Fibroblast of upper back skin (primary cell): ENCODE measurements at places on chromosomes 4 and X.
A peak's percentile ranks its signal among the peaks of the same experiment; 100 is the strongest.

GRCh38 chr4:169164669-169165415 lies 105.9 kb downstream of the SH3RF1 start:
- peak; percentile 56 for DNase-seq

- DNase-seq = peak; percentile 52
These were observed 15.4 kb upstream of the FAM9C start for GRCh38 chrX:13059637-13060499.

GRCh38 chr4:151810476-151810875 lies 49.7 kb upstream of the GATB start:
- no peak for DNase-seq

DNA sequence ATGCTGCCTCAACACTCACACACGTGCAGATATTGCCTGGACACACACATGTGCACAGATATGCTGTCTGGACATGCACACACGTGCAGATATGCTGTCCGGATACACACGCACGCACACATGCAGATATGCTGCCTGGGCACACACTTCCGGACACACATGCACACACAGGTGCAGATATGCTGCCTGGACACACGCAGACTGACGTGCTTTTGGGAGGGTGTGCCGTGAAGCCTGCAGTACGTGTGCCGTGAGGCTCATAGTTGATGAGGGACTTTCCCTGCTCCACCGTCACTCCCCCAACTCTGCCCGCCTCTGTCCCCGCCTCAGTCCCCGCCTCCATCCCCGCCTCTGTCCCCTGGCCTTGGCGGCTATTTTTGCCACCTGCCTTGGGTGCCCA lies 14.7 kb downstream of the FGFRL1 start:
- DNase-seq = no peak

GRCh38 chr4:112807083-112807482 lies 170.1 kb downstream of the LARP7 start:
- DNase-seq = no peak

DNA sequence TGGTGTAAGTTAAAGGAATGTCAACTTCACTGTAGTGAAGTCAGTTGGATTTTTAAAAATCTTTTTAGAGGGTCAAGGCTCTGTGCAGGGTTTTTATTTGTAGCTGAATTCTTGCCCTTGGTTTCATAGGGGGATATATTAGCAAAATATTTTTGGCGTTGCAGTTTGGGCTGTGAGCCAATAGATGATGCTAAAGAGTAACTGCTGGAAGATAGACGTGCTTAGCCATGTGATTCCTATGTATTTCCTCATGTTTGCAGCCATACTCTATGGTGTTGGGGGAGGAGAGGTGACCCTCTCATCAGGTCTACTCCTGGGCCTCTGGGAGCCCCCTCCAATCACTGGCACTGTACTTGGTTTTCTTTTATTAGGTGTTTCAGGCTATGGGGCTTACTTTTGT lies 246.7 kb upstream of the ARHGAP24 start:
- no peak for DNase-seq

DNA sequence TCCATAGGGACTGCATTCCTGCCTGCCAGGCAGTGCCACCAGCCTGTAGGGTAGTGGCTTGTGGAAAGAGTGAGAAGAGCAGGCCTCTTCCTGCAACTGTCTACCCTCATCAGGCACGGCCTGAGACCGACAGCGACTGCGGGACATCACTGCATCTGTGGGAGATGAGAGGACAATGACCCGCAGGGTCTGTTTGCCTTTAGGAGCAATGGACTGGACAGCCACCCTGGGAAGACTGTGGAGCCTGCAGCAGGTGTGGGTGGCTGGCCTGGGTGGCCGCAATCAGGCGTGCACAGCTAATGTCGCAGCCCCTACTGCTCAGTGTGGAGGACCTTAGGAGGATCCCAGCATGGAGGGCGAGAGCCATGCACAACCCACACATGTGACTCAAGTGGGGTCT lies 227.9 kb downstream of the PTTG2 start:
- DNase-seq = no peak

DNA sequence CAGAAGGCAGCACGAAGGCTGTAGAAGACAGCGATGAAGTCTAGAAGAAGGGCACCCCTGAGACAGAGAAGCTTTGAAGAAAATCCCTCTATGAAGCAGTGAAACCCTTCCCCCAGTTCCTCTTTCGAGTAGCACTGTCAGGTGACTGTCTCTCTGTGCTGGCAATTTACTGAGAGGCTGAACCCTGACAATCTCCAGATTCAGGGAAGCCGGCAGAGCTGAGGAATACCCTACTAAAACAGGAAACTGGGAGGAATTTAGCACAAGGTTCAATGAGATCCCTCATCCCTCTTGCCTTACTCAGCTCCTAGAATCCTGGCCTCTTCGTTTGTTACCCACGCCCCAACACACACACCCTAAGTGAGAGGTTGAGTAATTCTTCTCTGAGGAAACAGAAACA lies 239.7 kb upstream of the NOCT start:
- no peak for DNase-seq

GRCh38 chr4:4555916-4556315 lies 14.1 kb upstream of the STX18 start:
- peak; percentile 95 for DNase-seq

DNA sequence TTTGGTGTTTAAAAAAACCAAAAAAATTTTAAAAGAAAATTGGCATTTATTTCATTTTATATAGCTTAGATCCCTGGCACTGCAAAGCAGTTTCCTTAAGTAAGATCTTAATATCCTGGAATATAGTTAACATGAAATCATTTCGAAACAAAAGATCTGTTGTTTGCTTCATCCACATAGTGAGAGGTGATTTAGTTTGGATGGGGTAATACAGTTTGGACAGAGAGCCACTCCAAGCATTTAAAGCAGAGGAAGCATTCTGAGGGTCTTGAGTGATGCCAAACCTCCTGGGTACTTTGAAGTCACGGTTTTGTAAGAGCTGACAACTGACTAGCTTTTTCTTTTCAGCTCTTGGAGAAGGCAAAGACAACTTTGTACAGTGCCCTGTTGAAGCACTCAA lies 28.7 kb downstream of the NOCT start:
- no peak for DNase-seq

DNA sequence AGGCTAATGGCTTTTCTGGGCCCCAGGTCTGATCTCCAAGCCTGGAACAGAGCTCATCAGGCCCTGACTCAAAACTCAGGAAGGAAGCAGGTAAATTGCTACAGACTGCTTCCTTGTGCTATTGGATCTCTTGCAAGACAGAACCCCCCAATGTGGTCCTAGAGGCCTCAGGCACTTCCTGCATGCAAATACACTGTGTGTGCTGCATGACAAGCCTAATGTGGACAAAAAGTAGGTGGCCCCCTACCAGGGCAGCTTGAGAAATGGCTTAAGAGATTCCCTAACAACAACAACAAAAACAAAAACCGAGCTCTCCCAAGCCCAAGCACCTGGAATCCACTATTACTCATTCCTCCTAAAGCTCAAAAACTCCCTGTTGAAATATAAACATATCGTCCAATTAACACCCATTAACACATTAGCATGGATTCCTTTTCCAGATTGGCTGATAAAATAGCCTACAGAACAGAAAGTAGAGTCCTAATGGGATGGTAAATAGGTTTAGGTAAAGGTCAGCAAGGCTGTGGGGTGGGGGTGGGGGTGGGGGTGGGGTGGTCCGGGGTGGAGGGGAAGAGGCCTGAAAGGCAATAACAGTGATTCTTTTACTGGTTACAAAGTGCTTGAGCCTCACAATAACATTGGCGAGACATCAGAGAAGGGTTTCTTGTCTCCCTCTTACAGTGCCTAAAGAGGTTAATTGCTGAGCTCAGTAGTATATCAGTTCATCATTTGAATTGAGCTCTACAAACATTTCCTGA lies 24.1 kb upstream of the FGF16 start:
- DNase-seq = no peak

- peak; percentile 48 for DNase-seq
These were observed 52.1 kb upstream of the CAPN6 start for GRCh38 chrX:111322231-111322855.

- no peak for DNase-seq
These were observed 497 bp downstream of the HPGD start for GRCh38 chr4:174521800-174522182.

GRCh38 chrX:113743069-113743468 lies 840.8 kb upstream of the HTR2C start:
- no peak for DNase-seq

- DNase-seq = no peak
These were observed 34.1 kb upstream of the SCML1 start for GRCh38 chrX:17703201-17703600.

GRCh38 chr4:15695729-15696128 lies 7.1 kb upstream of the BST1 start:
- peak; percentile 63 for DNase-seq

GRCh38 chr4:51895816-51896408 lies 53.0 kb downstream of the DCUN1D4 start:
- peak; percentile 63 for DNase-seq

GRCh38 chrX:149151805-149152757 lies 353.0 kb downstream of the IDS start:
- DNase-seq = peak; percentile 82

DNA sequence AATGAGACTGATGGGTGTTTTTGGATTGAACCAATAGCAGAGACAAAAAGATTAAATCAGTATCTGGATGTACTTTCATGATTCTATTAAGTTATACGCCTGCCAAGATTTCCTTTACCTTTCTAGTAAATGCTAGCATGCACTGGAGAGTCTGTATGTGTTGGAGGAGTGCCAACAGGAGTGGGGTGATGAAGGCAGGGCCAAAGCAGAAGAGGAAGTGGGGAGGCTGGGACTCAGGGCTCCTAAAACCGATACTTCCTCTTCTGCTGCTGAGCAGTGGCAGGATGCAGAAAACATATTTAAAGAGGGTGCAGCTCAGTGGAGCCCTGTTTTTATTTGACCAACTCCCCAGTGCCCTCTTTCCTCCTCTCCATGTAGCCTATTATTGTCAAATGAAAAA lies 5.6 kb downstream of the CYSLTR1 start:
- DNase-seq = no peak

DNA sequence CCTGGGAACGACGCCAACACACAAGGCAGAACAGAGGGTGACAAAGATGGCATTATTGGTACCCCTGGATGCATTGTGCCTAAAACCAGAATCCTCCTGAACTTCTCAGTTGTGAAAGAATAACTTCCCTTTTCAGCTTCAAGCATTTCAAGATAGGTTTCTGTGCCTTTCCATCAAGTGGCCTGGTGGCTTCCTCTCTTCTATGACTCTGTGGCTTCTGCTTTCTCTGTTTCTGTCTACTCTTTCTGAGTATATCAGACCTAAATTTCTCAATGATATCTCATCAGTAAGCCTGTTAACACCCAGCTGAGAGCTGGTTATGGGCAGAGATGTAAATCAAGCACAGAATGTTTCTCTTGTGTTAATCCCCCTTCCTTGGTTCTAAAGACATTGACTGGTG lies 21.4 kb upstream of the FAM9B start:
- DNase-seq = no peak

DNA sequence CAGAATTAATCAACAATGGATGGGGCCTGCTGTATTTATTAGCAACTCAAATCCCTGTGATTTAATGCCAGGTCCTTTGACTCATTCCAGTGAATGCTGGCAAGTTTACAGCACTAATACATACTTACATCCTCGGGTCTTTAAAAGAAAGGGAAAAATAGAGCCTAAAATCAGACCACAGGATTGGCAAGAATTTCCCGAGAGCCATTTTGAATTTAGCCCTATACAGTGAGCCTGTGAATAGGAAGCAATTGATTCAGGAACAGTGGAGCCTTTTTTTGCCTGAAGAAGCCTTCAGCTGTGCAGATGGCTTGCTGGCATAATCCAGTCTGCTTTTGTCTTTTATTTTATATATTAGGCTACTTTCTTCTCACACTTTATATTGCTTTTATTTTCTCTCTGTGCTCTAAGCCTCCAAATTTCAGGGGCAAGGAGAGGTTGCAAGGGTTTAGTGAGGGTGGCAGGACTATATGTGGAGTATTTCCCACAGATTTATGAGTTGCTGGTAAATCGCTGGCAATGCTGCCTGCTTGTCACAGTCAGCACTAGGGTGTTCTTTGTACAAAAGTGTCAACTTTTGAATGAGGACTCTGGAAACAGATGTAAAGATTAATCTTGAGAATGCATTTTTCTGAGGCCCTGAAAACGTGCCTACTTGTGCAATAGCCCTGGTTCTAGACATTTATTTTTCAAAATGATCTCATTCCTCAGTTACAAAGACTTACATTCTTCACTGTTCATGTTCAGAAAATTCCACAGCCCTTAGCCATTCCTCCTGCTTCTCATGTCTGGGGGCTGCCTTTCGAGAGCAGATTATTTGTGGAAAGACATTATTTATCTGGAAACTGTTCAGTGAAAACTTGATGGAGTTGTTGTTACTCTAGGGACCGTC lies 303.5 kb downstream of the SPRY1 start:
- DNase-seq = peak; percentile 98

GRCh38 chrX:103674531-103675454 lies 11.7 kb downstream of the MORF4L2 start:
- no peak for DNase-seq

- no peak for DNase-seq
These were observed 896.4 kb downstream of the TRIML1 start for GRCh38 chr4:189035654-189036053.

- peak; percentile 30 for DNase-seq
These were observed 177.5 kb upstream of the TTC29 start for GRCh38 chr4:147123146-147123545.

GRCh38 chr4:90602726-90603125 lies 475.5 kb downstream of the CCSER1 start:
- no peak for DNase-seq

DNA sequence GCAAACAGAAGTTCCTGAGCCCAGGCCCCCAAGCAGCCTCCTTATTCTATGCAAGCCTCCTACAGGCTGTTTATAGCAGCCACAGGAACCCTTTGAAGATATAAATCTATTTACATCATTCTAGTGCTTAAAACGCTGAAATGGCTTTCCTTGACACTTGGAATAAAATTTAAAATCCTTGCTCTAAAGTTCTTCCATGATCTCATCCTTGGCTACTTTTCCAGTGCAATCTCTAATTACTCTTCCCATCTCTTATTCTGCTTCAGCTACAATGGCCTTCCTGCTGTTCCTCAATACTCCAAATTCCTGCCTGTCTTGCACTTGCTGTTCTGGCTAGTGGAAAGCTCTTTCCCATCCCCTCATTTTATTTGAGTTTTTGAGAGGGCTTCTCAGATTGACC lies 634.2 kb upstream of the NR3C2 start:
- no peak for DNase-seq

- DNase-seq = peak; percentile 17
These were observed 19.3 kb upstream of the CSF2RA start for GRCh38 chrX:1249101-1249887.

GRCh38 chr4:153641532-153641931 lies 42.5 kb upstream of the TLR2 start:
- no peak for DNase-seq

GRCh38 chr4:6573986-6574746 lies 823 bp upstream of the MAN2B2 start:
- no peak for DNase-seq

DNA sequence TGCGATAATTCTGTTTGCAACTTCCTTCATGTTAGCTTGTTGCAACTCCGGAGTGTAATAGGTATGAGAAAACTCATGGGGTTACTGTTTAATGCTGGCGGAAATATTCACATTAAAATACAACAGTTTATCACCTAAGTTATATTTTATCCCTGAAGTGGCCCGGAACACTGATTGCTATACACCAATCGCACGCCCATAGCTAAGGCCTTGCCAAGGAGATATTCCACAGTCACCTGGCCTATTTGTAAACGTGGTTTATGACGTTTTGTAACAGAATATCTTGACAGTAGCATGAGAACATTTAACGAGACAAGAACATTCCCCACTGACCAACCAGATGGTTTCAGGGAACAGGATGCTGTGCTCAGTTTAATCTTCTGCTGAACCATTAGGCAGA lies 23.2 kb upstream of the FAM90A26 start:
- no peak for DNase-seq
